ENCODE measurements at places on chromosomes 2 and 18.

DNA sequence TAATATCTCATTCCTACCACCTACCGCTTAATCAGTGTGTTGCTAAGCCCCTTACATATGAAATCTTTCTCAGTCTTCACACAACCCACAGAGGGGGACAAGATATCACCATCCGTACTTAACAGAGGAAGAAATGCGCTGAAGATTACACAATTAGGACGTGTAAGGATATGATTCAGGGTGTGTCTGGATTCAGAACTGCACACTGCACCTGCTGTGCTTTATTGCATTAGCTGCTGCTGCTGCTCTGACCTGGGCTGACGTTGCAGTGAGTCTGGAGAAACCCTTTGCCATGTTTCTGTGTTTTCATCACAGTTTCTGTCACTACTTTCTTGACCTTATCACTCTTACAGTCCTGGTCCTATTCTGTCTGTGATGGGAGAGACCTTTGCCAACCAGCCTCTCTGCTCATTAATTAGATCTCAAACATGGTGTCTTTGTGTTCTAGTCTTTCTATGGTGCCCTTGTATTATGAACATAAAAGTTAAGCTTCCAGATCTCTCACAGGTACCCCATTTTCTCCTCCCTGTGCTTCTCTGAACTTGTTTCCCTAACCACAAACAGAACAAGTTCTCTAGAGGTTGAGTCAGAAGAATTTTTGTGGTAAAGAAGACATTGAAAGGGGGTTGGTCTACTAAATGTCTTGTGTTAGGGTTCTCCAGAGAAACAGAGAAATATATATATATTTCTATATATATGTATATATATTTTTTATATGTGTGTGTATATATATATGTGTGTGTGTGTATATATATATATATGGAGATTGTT, 92.9 kb upstream of the CYP1B1 start:
- no peak for DNase-seq

- DNase-seq, result peak; percentile 50
Observed at GRCh38 chr2:181586569-181587081, 70.3 kb downstream of the CERKL start.

- no peak for DNase-seq
Observed at GRCh38 chr2:214579035-214579434, 168.2 kb downstream of the VWC2L start.

DNA sequence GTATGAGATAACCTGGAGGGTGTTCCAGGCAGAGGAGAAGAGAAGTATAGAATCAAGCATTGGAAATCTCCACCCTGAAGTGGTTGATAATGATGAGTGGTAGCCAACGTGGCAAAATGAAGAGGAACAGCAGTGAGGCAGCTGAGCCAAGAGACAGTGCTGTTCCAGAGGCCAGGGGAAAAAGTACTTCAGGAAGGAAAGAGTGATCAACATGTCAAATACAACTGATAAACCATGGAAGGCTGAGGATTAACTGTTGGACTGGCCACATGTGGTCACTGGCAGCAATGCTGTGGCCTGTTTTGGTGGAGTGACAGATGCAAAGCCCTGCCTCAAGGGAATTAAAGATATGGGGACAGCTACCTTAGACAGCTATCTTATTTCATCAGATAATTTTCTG, 51.9 kb upstream of the RMP24 start:
- no peak for DNase-seq

DNA sequence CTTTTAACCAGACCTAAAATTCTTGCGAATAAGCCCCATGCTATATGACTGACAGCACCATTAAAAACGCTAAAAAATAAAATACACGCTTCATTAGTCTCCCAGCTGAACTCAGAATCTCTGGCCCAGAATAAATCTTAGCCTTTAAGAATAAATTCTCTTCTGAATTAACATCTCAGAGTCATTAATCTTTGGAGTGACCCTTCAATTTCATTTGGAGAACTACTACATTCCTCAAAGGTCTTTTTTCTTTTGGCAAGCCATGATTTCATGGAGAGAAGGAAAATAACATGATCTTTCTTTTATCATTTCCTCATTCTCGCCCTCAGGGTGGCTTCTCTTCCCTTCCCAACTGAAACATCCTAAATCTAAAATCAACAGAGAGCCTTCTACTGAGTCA, 259.0 kb downstream of the AFF3 start:
- no peak for DNase-seq

GRCh38 chr2:95031726-95032116, 6.2 kb downstream of the MAL start:
- DNase-seq, result no peak

- DNase-seq, result no peak
Observed at GRCh38 chr2:160952464-160953254, 207.6 kb upstream of the TANK start.
